Stimulated activated naive CD4-positive, alpha-beta T cell (primary cell): ENCODE measurements at places on chromosomes 3 and 15.

DNA sequence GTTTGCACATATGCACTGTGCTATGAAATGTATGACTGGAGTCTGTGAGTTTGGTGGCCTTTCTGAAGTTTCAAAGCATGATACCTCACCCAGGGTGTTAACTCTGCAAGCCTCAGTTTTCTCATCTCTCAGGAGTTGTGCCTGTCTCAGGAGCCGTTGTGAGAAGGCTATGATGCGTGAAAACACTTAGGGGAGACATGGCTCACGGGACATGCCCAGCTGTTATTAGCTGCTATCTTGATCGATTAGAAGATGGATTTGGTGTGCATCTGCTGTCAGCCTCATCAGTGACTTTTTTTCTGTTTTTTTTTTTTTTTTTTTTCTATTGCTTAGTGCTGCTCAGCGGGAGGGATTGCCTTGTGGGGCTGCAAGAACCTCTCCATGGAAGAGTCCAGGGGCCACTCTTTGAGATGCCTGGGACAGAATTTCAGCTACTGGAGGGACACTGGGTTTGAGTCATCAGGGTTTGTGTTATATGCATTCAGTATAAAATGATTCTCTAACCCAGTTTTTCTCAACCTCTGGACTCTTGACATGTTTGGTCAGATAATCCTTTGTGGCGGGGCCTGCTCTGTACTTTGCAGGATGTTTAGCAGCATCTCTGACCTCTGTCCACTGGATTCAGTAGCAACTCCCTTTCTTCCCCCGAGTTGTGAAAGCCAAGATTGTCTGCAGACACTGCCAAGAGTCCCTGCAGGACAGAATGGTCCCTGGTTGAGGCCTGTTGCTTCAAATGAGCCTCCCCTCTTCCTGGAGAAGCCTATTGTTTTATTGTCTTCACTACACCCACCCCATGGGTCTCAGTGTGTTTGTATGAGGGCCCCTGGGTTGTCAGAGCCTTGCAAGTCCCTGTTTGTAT, 181.4 kb downstream of the CACNA2D3 start:
- DNase-seq, result no peak

DNA sequence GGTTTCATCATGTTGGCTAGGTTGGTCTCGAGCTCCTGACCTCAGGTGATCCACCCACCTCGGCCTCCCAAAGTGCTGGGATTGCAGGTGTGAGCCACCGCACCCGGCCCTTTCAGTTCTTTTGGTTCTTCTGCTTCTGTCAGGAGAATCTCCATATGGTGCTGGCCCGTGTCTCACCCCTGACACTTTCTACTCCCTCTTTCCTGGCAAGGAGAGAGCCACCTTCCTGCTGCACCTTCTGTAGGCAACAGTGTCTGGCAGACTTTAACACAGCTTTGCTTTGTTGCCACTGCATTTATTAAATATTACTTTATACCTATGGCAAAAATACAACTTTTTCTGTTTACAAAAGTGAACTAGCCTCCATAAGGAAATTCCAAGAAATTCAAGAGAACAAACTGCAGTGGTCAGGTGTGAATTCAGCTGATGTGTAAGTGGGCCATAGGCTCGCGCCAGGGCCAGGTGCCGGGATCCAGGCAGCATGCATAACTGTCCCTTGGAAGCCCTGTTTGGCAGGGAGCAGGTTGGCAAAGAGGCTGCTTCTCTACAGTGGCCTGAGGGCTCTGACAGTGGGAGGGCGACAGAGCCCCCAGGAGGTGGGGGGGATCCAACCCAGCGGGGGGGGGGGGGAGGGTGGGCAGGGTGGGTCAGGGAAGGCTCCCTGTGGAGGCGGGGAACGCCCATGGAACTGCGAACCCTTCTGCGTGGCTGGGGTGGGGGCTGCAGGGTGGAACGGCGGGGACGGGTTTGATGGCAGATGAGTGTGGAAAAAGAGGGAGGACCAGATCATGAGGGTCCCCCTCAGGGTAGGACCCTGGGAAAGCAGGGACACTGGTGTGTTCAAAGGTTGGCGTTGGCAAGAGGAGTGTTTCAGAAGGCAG, 21.1 kb downstream of the CTSH start:
- DNase-seq, result no peak

DNA sequence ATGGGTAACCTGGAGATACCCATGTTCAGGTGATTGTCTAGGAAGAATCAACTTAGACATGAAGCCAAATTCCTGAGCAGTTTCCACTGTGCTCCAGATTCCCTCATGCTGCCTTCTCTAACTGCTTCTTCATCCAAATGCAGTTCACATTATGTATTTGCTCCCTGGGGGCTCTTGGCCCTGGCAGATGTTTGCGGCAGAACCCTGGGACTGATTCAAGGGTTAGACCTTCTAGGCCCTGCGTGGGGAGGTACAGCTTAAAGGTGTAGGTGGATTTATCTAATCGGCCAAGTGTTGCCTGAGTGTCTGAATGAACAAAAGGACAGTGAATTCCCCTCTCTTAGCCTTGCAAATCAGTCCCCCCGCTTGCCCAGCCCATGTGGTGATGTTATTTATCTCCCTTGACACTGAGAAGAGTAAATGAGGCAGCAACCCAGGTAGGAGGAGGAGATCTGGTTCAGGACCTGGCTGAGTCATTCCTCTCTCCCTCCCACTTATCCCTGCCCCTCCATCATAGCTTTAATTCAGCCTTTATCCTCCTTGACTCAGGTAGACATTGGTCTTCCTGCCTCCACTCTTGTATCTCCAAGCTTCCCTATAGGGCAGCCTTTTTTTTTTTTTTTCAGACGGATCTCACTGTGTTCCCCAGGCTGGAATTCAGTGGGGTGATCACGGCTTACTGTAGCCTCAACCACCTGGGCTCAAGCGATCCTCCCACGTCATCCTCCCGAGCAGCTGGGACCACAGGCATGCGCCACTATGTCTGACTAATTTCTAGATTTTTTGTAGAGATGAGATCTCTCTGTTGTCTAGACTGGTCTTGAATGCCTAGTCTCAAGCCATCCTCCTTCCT, 54.8 kb downstream of the MAGEF1 start:
- DNase-seq, result no peak

DNA sequence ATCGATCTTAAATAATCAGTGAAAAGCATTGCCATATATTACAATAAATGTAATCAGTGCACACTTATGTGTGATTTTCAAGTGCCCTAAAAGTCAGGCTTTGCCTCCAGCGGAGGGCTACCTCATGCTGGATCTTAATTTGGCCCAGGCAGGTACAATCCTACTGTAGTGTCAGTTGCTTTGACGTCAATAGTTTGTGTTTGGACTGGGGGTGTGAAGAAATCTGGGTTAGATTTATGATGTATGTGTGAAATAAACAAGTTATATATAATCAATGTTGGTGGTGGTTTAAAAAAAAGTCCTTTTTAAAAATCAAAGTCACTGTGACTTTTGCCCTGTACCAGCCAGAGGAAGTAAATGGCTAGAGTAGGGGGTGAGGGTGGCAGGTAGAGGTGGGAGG, 14.0 kb upstream of the RASGRP1 start:
- DNase-seq, result no peak

- no peak for DNase-seq
Observed at GRCh38 chr3:179991883-179992282, 44.9 kb downstream of the PEX5L start.

DNA sequence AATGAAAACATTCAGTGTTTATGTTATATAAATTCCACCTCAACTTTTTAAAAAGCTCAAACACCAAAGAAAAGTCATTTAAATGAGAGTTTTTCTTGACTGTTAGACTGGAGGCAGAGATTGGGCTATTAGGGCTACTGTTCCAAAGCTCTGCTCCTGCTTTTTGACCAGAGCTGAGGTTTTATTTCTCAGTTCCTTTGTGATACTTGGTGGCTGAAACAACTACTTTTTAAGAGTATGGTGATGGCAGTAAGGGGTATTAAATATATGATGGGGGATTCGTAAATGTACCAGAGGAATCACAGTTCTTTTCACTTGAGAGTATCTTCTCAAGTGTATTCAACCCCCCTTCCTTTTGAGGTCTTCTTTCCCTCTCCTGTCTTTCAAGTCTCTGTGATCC, 186.1 kb upstream of the CGNL1 start:
- no peak for DNase-seq

DNA sequence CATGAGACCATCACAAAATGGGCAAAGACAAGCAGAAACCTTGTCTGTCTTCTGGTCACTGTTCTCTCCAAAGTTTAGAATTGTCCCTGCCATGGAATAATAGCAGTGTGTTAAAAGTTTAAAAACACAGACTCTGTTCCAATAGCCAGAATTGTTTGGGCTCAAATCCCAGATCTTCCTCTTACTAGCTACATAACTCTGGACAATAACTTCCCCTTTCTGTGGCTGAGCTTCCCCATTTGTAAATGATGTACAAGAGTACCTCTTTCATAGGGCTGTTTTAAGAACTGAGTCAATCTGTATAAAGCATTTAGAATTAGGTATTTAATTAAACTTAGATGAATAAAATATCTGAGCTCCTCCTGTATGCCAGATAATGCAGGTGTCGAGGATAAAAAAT, 623.0 kb downstream of the NTRK3 start:
- DNase-seq, result no peak

GRCh38 chr3:1534252-1534651, 441.4 kb downstream of the CNTN6 start:
- no peak for DNase-seq

- DNase-seq, result no peak
Observed at GRCh38 chr3:21505711-21506460, 245.1 kb downstream of the ZNF385D start.

DNA sequence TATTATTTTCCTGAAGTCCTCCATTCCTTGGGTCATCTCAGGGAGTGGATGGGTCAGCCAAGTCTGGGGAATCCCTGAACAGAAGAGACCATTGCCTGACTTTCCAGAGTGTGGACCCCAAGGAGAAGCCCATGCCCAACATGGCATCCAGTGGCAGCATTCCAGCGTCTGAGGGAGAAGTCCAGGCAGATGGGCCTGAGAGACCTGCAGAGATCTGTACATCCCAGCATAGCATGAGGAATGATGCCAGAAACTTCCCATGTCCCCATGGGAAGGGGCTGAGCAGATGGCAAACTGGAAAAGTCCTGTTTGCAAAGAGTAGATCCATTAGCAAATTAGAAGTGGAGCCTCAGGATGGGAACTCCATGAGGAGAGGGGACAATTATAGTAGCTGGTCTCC, 17.6 kb upstream of the COLQ start:
- DNase-seq, result no peak

DNA sequence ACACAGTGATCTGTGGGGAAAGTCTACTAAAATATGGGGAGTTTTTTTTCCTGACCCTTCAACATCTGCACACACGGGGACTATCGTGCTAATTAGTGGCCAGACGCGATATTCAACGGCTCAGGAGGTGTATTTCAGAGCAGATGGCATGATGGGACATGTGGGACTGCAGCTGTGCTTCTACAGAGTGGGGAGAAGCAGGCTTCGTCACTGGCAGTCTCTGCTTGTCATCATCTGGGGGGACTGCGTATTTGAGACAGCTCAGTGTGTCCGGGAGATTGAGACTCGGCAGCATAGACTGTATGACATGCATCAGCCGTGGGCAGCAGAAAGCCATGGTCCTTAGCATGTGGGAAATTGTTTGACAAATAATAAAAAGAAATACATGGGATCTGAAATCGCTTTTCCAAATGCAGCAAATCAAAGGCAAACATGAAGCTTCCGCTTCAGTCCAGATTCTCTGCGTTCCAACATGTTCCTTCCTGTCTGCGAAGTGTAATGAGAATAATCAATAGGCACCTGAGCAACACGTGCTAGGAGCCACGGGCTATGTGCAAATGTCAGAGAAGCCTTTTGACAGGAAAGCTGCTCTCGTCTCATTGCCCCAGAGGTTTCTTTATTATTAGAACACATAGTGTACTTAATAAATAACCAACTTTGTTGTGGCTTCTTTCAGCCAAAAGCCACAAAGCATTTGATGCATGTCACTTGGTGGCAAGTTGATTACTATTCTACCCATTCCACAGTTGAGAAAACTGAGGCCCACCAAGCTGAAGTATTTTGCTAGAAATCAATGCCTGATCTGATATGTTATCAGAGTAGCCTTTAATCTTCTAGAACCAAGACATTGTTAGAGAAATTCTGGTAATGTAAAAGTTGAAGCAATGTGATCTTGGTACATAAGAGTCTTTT, 276.3 kb downstream of the RYR3 start:
- DNase-seq, result no peak

DNA sequence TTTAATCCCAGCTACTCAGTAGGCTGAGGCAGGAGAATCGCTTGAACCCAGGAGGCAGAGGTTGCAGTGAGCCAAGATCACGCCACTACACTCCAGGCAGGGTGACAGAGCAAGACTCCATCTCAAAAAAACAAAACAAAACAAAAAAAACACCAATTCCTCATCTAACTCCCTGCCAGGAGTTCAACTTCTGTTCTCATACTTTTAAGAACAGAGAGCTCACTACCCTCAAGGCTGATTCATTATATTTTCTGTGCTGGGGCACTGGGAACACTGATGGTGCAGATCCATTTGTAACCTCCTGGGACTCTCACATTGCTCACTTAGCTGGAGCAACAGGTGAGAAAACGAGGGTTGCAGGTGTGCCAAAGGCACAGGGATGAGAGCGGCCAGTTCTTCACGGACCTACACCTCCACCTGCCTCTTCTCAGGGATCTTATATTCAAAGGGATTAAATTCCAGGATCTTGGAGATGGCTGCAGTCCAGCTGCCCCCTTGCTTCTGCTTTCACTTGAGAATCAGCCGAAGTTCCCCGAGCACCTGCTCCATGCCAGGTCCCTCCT, 12.3 kb upstream of the CSK start:
- no peak for DNase-seq

DNA sequence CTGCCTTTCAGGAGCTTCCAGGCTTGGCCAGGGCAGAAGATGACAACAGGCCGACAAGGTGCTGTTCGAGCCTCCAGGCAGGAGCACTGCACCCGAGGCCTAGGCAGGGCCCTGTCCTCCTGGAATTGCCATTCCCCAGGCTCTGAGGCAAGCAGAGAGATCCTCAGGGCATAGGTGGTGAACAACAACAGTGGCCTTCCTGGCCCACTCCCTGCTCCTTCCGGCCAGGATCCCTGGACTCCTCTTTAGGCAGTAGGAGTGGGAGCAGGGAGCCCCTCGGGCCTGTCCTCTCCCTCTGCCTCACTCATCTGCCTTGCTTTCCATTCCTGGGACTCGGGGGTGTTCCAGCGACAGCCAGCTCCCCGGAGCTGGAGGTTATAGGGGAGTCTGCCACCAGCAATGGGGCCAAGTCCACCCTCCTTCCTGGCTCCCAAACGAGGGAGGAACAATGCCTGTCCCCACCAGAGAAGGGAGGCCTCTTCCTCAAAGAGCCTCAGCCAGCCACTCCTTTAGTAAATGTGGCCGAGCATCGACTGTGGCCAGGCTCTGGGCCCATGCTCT, 135.0 kb downstream of the NUP210 start:
- DNase-seq, result no peak

GRCh38 chr15:92421976-92422375, 28.3 kb downstream of the ST8SIA2 start:
- DNase-seq, result no peak

DNA sequence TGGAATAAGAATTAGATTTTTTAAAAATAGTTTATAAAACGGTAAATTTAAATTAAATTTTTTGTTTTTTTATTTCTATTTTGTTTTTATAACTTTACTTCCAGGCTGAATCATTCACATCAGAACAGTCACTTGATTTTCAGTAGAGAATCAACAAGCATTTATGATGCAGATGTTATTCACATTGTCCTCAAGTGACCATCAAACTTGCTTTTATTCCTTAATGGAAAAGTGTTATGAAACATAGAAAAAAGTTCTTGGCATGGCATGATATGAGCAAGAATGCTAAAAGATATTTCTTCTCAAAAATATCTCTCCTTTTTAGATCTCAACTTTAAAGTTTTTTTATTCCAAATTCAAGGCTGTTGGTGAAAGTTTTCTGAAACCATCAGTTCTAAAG, 70.9 kb upstream of the TGFBR2 start:
- DNase-seq, result no peak

- DNase-seq, result no peak
Observed at GRCh38 chr15:47360305-47360704, 357.0 kb upstream of the SEMA6D start.
